NCI-H446 (cell line): ENCODE measurements at places on chromosomes 12 and 14.

DNA sequence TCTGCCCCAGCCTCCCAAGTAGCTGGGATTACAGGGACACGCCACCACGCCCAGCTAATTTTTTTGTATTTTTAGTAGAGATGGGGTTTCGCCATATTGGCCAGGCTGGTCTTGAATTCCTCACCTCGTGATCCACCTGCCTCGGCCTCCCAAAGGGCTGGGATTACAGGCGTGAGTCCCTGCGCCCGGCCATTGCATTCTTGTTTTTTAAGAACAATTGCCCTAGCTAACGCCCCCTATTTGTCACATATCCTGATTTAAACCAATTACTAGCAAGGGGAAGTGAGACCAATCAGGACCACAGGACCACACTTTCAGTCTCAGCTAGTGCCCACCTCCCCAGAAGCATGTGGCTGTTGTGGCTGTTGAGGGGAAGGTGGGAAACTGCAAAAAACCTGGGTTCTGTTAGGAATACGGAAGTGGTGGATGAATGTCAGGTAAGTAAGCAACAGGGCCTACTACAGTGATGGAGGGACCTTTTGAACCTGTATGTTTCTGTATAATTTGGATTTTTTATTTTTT, 37.8 kb upstream of the NFYB start:
- no peak for DNase-seq

DNA sequence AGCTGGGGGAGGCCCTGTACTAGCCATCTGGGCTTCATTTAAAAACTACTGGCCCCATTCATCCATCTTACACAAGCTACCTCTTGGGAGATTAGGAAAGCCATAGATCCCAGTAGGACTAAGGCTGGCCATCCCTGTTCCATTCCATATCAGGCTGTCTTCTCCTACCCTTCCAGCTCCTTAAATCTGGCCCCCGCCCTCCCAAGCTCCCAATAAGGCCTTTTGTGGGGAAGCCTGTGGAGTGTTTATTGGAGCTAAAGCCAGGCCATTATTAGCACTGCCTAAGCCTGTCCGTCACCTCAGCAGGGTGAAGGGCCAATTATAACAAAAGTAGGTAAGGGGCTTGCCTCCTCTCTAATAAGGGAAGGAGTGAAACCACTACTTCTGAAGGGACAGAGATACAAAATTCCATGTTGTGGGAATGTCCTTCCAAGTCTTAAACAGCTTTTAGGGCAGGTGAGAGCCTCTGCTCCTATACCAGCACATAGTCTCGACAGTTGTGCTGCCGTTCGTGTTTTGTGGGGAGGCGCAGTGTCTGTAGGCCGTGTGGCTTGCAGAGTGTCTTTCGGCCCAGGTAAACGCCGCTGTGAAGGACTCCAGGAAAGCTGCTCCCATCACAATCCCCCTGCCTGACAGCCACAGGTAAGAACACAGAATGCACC, 3.7 kb downstream of the MYL6 start:
- no peak for DNase-seq

DNA sequence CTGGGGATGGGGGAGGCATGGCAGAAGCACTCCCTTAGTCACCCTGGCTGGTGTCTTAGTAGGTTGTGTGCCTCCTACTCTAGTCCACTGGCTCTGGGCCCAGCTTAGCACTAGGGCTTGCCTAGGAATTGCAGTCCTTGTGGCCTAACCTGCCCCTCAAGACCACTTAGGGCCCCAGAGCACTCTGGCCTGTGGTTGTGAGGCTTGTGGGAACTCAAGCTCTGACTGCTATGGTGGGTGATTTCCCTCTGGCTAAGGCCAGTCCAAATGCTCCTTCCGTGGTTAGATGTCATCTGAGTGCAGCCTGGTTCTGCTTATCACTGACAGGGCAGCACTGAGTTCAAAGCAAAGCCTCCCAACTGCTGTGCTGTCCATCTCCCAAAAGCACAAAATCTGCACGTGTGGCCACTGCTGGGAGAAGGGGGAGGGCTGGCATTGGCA, 20.2 kb downstream of the FGD4 start:
- DNase-seq: no peak

GRCh38 chr14:22929961-22930364, 787 bp upstream of the PRMT5 start:
- DNase-seq: no peak

DNA sequence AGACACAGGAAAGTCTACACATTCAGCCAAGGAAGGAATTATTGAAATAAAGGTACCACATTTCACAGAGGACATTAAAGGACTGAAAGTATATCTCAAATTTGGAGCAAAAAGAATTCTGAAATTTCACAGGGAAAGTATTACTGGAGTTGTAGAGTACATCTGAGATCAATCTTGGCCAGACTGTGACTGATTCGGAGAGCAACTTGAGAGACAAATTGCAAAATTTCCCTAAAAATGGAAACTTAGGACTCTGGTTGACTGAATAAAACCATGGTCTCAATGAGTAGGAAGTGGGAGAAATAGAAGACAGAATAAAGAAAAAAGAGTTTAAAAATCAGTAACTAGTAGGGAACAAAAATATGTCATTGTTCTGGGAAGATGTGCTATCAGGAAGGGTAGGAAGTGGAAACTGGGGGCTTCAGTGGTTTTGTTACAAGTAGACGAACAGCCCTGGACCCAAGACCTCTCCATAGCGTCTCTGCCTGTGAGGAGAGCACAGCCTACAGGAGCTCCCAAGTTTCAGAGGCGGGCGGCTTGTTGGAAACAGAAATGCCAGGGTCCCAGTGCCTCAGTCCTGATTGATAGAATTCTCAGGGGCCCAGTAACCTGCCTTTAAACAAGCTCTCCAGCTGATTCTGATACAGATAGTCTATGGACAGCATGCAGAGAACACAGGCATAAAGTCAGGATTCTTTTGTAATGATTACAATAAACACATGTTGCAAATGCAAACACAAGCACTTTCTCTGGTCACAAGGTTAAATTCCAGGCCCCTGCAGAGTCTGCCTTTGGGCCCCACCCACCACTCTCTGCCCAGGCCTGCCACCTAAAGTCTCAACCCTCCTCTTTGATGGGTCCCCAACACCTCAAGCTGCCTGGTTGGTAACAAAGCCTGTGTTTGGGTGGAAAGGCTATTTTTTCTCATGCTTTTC, 63.1 kb downstream of the BBS10 start:
- DNase-seq: no peak
